ENCODE measurements at places on chromosomes 1 and 21. TPM values are rescaled to one million over a fixed set of nuclear protein-coding genes. Genes with fewer than 3 reads are reported as not detected.

The E2F2 gene
- 0.08 TPM for total RNA-seq

The ADIPOR1 gene
- total RNA-seq: 175 TPM

The HTR6 gene
- not detected for total RNA-seq

The PRAMEF2 gene
- not detected for total RNA-seq

The MYBPHL gene
- not detected for total RNA-seq

The UTS2 gene
- total RNA-seq: 0.28 TPM

The PLEKHN1 gene
- total RNA-seq: 0.17 TPM

The TSPAN2 gene
- 0.33 TPM for total RNA-seq

The TMEM240 gene
- total RNA-seq: 0.14 TPM

The MNDA gene
- 16.6 TPM for total RNA-seq

The PLA2G2A gene
- total RNA-seq: not detected

The KCND3 gene
- total RNA-seq: 27.1 TPM

The LCE1E gene
- not detected for total RNA-seq

The TFF1 gene
- total RNA-seq: not detected

The VANGL2 gene
- 1.4 TPM for total RNA-seq

The FMN2 gene
- total RNA-seq: not detected

The NMNAT2 gene
- under 0.01 TPM for total RNA-seq

The MYOC gene
- total RNA-seq: 0.17 TPM

The CRYAA gene
- total RNA-seq: not detected

The TAS1R1 gene
- total RNA-seq: not detected

The NADK gene
- total RNA-seq: 39.2 TPM

The LRRC3 gene
- 3.0 TPM for total RNA-seq

The RPE65 gene
- total RNA-seq: not detected

The ACOT11 gene
- total RNA-seq: 1.1 TPM

The PDZK1IP1 gene
- 1.1 TPM for total RNA-seq

The IQGAP3 gene
- under 0.01 TPM for total RNA-seq

The TNNT2 gene
- 0.28 TPM for total RNA-seq

The MMP23B gene
- total RNA-seq: 4.2 TPM

The LDLRAD2 gene
- 0.23 TPM for total RNA-seq

The FMO2 gene
- 0.14 TPM for total RNA-seq

Measured in liver (tissue), 10 donors.